RCC 7860 (cell line): ENCODE measurements at places on chromosomes 12 and 14.

- no peak for DNase-seq
Measured at GRCh38 chr12:108333898-108334699, 5.0 kb downstream of the CMKLR1 start.

GRCh38 chr12:25552681-25553080 lies 402 bp downstream of the LMNTD1 start:
- DNase-seq = no peak

GRCh38 chr12:55058082-55058481 lies 38.3 kb downstream of the NEUROD4 start:
- no peak for DNase-seq

GRCh38 chr12:39378341-39378740 lies 64.6 kb downstream of the KIF21A start:
- DNase-seq = no peak

DNA sequence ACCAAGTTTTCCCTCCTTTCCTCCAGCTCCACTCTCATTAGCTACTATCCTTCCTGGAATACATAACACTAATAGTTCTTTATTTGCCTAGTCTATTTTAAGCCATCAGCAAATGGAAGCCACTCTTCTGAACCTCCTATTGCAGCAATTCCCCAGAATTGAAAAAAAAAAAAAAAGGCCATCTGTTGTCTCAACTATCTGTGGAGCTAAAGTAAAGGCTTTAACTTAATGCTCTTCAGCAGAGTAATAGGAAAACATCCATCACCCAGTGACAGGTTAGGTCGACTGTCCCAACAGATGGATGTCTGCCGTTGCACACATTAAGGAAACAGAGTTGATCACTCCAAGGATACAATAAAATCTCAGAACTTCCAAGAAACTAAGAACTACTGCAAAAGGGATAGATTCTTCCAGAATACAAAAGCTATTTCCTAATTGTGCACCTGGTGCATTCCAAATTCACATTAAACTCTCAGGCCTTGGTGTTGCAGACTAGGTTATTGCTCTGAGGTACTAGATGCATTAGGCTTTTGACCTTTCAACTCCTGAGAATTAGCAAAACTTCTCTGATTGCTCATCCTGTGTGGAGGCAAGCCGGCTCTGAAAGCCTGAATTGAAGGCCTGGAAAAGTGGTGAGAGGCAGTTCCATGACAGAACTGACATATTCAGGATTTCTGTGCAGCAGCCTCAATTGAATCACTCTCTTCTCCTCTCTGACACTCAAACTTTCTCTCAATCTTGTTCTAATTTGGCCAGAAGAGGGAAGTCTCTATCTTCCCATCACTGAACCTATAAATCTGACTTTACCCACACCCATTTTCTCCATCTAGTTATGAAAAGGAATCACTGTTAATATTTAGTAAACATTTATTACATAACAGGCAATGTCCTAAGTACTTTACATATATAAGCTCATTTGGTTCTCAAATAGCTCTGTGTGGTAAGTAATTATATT lies 238.4 kb upstream of the HMGA2 start:
- DNase-seq = no peak

GRCh38 chr12:116863275-116863767 lies 17.9 kb downstream of the HRK start:
- peak; percentile 34 for DNase-seq

DNA sequence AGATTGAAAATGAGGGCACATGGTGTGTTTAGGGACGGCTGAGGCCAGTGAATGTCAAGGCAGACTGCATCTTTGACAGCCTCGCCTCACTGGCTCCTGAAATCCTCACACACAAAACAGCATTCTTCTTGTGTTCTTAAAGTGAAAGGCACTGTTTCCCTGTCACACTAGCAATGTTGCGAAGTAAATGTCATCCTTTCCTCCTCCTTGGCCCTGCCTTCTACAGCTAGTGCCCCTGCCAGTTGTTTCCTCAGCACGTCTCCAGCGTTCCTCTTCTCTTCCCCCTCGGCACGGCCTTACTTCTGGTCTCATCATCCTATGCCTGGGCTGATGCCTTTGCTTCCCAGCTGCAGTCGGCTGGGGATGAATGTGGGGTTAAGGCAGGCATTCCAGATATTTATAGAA lies 129.4 kb upstream of the DNM1L start:
- no peak for DNase-seq
